Pancreas (tissue), 10 donors: ENCODE measurements at places on chromosomes 16 and 17. TPM values are rescaled to one million over a fixed set of nuclear protein-coding genes. Genes with fewer than 3 reads are reported as not detected.

- no peaks in the 10 kb centered on the region for H3K36me3 ChIP-seq
- no peak overlapping the region for H3K27ac ChIP-seq
- H3K4me3 ChIP-seq: no peak overlapping the region
- no peaks in the 10 kb centered on the region for H3K27me3 ChIP-seq
- DNase-seq: peak; percentile 88
These were observed 3.4 kb downstream of the STH start for GRCh38 chr17:46002311-46002972.

DNA sequence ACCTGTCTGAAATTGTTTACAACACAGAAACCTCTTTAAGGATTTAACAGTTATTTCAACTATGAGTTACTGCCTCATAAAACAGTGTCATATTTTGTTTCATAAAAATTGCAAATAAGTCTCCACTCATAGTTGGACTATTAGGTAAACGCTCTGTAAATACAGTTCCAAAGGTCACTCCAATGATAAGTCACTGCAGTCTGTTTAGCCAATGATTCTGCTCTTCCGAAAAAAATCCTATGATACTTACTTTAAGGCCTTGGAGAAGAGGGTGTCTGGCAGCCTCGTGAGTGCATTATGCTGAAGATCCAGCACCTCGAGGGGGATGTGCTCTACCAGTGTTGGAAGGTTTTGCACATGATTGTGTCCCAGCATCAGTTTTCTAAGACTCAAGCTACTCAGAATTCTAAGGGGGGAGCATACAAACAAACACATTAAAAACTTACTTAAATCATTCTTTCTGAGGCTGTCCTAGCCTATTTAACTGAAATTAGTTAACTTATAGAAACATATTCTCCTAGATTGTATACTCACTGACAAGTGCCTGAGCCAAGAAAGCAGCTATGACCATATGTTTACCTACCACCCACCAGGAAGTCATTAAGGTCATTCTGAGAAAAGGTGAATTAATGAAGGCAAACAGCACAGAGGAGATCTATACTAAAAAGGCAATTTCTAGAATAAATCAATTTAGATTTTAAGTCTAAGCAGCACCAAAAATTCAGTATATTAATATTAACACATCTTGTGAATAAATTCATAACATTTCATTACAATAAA, 41.1 kb downstream of the MARVELD3 start:
- H3K27me3 ChIP-seq: no peaks in the 10 kb centered on the region
- peak overlapping the region; percentile 55 for H3K27ac ChIP-seq
- no peaks in the 10 kb centered on the region for H3K36me3 ChIP-seq
- no peak for DNase-seq
- H3K4me1 ChIP-seq: peaks cover 12% of the 10 kb centered on the region

DNA sequence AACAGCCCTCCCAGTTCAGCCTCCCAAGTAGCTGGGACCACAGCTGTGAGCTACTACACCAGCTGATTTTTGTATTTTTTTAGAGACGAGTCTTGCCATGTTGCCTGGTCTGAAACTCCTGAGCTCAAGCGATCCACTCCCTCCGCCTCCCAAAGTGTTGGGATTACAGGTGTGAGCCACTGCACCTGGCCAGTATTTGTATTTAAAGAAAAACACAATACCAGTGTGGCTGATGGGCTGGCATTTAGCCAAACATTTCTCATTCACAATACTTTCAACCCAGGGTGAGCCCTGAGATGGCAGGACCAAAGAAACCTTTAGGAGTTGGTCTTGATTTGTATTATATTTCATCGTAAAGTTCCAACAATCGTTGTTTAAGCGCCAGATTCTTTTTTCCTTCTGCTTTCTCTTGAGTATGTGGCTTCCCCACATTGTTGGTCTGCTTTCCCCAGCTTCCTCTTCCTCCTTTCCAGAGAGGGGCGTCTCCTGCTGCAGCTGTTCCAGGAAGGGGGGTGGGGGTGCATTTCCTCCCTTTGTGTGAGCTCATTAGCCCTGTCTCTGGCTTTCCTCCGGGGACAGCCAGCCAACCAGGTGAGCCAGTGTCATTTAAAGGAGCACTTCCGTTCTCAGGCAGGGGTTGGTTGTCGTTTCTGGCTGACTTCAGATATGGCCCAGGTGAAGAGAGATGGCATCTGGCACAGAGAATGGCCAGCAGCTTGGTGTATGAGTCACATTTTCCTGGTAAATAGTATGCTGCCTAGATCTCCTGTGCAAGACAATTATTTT, 79.9 kb downstream of the GPRC5B start:
- no peak overlapping the region for H3K4me3 ChIP-seq
- H3K4me1 ChIP-seq: peaks cover 35% of the 10 kb centered on the region
- no peaks in the 10 kb centered on the region for H3K36me3 ChIP-seq
- H3K27me3 ChIP-seq: no peaks in the 10 kb centered on the region
- peak; percentile 87 for DNase-seq

DNA sequence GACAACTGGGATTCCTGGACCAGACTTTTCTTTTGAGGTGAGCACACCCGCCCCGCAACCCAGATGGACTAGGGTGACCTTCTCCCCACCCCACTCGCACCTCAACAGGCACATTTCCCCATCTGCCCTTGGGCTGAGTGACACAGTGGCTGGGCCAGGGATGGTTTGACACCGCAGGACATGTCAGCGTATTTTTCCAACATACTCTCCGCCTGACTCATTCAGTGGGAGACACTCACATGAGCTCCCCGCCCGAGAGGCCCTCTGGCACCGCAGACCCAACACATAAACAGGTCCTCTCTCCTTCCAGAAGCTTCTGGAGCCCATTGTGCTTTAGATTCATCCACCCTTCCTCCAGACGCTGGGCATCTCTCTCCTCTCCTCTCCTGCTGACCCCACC, 69.4 kb downstream of the ZDHHC7 start:
- no peaks in the 10 kb centered on the region for H3K36me3 ChIP-seq
- DNase-seq: no peak
- no peak overlapping the region for H3K27ac ChIP-seq
- no peaks in the 10 kb centered on the region for H3K4me1 ChIP-seq
- H3K27me3 ChIP-seq: no peaks in the 10 kb centered on the region

GRCh38 chr17:32256701-32257019, 9.0 kb upstream of the RHBDL3 start:
- no peak overlapping the region for H3K4me3 ChIP-seq
- H3K27ac ChIP-seq: no peak overlapping the region
- H3K27me3 ChIP-seq: no peaks in the 10 kb centered on the region
- peak; percentile 41 for DNase-seq
- no peaks in the 10 kb centered on the region for H3K36me3 ChIP-seq

- no peaks in the 10 kb centered on the region for H3K27me3 ChIP-seq
- no peak for DNase-seq
- no peaks in the 10 kb centered on the region for H3K36me3 ChIP-seq
- no peaks in the 10 kb centered on the region for H3K4me1 ChIP-seq
- no peak overlapping the region for H3K27ac ChIP-seq
These were observed 78.1 kb upstream of the XYLT1 start for GRCh38 chr16:17548825-17549224.

DNA sequence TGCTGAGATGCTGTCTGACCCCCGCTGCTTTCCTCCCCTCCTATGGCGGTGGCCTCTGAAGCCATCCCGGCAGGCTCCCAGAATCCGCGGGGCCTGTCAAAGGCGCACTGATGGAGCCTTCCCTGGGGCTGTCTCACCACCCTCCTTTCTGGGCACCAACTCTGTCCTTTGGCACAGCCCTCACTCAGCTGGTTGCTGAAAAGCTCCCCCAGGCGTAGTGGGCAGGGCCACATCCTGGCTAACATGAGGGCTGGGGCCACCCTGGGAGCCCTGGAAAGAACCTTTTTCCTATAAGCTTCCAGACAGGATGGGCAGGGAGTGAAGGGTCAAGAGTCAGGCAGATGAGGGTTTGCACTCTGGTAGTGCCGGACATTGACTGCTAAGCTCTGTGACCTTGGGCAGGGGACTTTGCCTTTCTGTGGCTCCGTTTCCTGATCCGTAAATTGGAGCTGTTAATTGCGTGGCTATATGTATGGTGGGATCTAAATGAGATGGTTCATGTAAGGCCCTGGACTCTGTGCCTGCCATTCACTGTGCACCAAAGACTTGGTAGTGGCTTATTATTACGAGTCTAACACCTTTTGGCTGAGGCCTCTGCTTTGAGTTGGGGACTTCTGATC, 27.6 kb upstream of the LASP1NB start:
- DNase-seq: no peak
- no peaks in the 10 kb centered on the region for H3K27me3 ChIP-seq
- no peak overlapping the region for H3K27ac ChIP-seq
- peaks cover 28% of the 10 kb centered on the region for H3K36me3 ChIP-seq
- no peak overlapping the region for H3K4me3 ChIP-seq

DNA sequence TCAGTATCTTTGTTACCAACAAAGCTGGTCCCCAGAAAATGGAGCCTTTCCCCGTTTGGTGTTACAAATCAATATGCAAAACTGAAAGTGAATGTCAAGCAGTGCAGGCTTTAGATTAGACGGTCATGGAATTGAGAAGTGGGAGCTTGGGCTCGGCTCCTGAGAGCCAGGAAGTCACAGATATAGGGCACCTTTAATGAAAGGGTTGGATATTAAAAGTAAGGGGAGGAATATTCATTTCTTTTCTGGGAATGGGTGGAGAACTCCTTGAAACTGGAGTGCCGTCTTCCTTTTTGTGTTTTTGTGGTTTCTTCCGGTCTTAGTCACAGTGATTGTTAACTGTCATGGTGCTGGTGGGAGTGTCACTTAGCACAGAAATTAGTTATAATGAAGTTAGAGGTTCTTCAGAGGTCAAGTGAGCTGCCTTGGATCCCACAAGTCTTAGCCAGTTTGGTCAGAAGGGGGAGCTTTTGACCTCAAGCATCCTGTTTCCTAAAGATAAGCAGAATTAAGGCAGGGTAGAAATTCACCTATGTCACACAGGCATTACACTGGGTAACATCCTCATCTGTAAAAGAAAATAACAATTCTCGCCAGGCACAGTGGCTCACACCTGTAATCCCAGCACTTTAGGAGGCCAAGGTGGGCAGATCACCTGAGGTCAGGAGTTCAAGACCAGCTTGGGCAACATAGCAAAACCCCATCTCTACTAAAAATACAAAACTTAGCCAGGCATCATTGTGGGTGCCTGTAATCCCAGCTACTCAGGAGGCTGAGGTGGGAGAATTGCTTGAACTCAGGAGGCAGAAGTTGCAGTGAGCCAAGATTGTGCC, 9.6 kb upstream of the EIF1 start:
- peak overlapping the region; percentile 47 for H3K27ac ChIP-seq
- no peaks in the 10 kb centered on the region for H3K36me3 ChIP-seq
- no peak overlapping the region for H3K4me3 ChIP-seq
- H3K27me3 ChIP-seq: no peaks in the 10 kb centered on the region

DNA sequence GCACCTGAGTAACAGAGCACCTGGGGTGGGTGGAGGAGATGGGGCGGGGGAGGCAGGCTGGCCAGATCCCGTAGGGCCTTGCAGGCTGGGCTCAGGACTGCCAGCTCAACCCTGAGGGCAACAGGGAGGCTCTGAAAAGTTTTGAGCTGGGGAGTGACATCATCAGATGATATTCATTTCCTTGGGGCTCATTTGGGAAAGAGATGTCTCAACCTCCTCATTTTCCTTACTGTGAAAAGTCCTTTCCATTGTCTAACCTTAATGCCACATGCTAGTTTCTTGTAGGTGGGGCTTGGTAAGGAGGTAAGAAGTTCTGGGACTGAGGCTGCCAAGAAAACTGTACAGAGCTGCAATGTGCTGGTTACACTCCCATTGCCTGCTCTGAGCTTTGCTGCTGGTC, 3.7 kb downstream of the TNS4 start:
- no peak for DNase-seq
- H3K4me3 ChIP-seq: no peak overlapping the region
- no peak overlapping the region for H3K27ac ChIP-seq
- H3K4me1 ChIP-seq: peaks cover 8% of the 10 kb centered on the region

GRCh38 chr16:10370096-10370726, 15.7 kb upstream of the ATF7IP2 start:
- no peaks in the 10 kb centered on the region for H3K27me3 ChIP-seq
- no peaks in the 10 kb centered on the region for H3K36me3 ChIP-seq
- DNase-seq: no peak
- H3K27ac ChIP-seq: no peak overlapping the region
- no peak overlapping the region for H3K4me3 ChIP-seq

DNA sequence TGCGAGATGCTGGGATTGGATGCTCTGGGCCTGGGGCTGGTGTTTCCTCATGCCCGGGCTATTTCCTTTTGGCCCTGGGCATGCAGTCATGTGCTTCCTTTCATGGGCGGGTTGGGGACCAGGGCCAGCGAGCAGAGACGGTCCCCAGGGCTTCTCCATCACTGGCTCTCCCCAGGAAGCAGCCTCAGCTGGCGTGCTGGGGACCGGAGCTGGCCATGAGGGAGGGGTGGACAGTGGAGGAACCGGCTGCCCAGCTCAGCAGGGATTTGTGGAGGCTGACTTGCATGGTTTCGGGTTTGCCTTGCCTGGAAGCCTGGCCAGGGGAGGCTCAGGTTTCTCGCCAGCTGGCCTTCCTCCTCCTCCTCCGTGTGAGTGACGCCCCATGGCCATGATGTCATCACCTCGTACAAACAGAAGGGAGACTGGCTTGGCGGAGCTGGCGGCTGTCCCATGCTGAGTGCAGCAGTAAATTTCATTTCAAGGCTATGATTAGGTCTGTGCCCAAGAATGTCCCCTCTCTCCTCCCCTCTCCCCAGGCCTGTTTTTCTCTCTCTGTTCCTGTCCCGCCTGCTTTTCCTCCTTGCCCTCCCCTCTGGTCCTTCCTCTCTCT, 8.9 kb upstream of the TIMP2 start:
- H3K27ac ChIP-seq: peak overlapping the region; percentile 63
- H3K4me3 ChIP-seq: peak overlapping the region; percentile 35
- H3K27me3 ChIP-seq: no peaks in the 10 kb centered on the region
- no peaks in the 10 kb centered on the region for H3K36me3 ChIP-seq
- DNase-seq: peak; percentile 98

GRCh38 chr17:76872874-76873221, 4.6 kb downstream of the MGAT5B start:
- no peak overlapping the region for H3K4me3 ChIP-seq
- H3K27ac ChIP-seq: no peak overlapping the region
- H3K27me3 ChIP-seq: peaks cover 4% of the 10 kb centered on the region
- DNase-seq: no peak

DNA sequence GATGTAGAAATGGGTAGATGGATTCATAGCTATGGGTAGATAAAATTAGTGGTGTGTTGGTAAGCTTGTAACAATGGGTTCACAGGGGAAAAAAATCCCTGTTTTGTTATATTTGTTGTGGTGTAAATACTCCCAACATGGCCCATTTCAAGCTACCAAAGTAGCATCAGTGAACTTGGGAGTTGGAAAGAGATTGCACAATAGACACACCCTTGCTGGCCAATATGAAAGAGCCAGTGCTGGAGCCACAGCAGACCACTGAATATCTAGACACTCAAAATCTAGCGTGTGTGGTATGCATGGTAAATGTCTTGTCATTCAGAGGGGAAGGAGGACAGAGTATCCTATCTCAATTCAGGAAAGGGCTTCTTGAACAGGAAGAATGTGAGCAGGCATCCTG, 565.1 kb upstream of the SALL1 start:
- no peaks in the 10 kb centered on the region for H3K4me1 ChIP-seq
- H3K27me3 ChIP-seq: no peaks in the 10 kb centered on the region
- H3K27ac ChIP-seq: no peak overlapping the region

- H3K4me3 ChIP-seq: no peak overlapping the region
- H3K4me1 ChIP-seq: no peaks in the 10 kb centered on the region
- H3K27ac ChIP-seq: no peak overlapping the region
- no peaks in the 10 kb centered on the region for H3K27me3 ChIP-seq
These were observed 106.7 kb upstream of the SDK2 start for GRCh38 chr17:73750975-73751374.

GRCh38 chr16:64094992-64095634, 1026.8 kb downstream of the CDH11 start:
- no peaks in the 10 kb centered on the region for H3K36me3 ChIP-seq
- H3K4me3 ChIP-seq: no peak overlapping the region
- no peak for DNase-seq
- no peak overlapping the region for H3K27ac ChIP-seq
- no peaks in the 10 kb centered on the region for H3K27me3 ChIP-seq

GNGT2 gene
- total RNA-seq: 0.47 TPM

TMEM238L gene
- total RNA-seq: not detected

TMIGD1 gene
- total RNA-seq: not detected

OTOP2 gene
- not detected for total RNA-seq

PYDC1 gene
- total RNA-seq: not detected

SCGB1C2 gene
- total RNA-seq: 0.50 TPM
